ENCODE measurements at places on chromosomes 3 and 15.

- DNase-seq: no peak
Measured at GRCh38 chr3:179991104-179991503, 45.6 kb downstream of the PEX5L start.

- DNase-seq: no peak
Measured at GRCh38 chr3:195731356-195731905, 10.7 kb downstream of the MUC20 start.

GRCh38 chr3:2714834-2715233 lies 395.3 kb downstream of the IL5RA start:
- DNase-seq: no peak

DNA sequence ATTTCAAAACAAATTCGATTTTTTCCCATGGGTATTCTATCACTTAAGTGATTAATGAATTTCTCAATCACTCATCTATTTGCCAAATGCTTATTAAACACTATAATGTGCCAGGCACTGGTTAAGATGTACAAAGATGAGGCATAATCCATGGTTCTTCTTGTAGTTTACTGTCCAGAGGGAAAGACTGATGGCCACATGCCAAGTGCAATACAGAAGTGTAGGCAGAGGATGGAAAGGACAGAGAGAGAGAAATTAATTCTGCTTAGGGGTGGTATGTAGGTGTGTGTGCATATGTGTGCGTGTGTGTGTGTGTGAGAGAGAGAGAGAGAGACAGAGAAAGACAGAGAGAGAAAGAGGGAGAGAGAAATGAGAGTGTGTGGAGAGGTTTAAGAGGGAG lies 120.8 kb upstream of the CCNL1 start:
- DNase-seq: no peak

GRCh38 chr3:6965881-6966280 lies 105.0 kb downstream of the GRM7 start:
- no peak for DNase-seq

- DNase-seq: no peak
Measured at GRCh38 chr3:131922356-131922755, 112.5 kb downstream of the CPNE4 start.

- DNase-seq: no peak
Measured at GRCh38 chr3:27554706-27555105, 70.5 kb upstream of the SLC4A7 start.

GRCh38 chr15:69818529-69818928 lies 279.2 kb downstream of the TLE3 start:
- DNase-seq: no peak

DNA sequence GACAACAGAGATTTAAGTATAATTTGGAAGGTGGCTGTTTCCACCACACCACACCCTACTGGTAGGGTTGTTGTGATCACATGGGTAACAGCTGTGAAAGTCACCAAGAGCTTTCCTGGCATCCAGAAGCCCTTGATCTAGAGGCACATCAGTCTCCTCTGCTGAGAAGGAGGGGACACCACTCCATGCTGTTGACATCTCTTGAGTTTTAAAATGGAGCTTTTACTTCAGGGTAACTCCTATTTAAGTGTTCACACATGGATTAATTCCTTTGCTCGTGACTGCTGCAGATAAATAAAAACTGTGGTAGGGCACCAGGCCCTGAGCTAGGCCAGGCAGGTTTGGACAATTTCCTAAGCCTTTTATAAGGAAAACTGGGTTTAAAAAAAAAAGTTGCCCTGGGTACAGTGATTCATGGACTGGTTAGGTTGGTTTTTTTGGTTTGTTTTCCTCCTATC lies 7.5 kb downstream of the EXOSC7 start:
- no peak for DNase-seq

DNA sequence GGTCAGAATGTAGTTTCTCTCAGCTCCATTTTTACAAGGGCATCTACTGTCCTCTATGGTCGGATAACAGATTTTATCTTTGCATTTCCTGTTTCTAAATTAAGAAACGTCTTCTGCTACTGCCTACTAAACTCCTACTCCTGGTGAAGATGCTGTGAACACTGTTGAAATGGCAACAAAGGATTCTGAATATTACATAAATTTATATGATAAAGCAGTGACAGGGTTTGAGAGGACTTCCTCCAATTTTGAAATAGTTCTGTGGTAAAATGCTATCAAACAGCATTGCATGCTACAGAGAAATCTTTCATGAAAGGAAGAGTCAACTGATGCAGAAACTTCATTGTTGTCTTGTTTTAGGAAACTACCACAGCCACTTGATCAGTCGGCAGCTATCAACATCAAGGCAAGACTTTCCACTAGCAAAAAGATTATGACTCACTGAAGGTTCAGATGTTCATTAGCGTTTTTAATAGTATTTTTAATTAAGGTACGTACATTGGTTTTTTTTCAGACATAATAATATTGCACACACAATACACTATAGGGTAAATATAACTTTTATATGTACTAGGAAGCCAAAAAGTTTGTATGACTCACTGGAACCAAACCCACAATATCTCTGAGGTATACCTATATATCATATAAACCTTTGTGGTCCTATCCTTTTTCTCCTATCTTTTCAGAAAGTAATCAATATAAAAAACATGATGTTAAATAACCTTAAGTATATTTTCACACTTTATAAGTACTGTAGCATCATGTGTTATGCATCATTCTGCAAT lies 156.1 kb downstream of the STAG1 start:
- DNase-seq: no peak

DNA sequence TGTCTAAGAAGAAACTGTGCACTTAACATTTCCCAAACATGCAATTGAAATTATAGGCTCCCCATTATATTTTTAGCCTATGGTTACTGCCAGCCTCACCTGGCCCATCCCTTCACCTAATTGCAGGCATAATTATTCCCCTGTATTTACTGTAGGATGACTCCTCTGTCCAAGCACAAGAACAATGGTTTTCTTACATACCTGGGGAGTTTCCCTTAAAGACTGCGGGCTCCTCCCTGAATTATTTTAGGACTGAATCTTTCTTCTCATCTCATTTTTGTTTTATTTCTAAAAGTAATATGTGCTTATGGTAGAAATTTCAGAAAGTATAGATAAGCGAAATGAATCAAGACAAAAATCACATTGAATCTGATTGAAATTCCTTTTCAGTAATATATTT lies 11.4 kb downstream of the TM4SF1 start:
- no peak for DNase-seq

- DNase-seq: no peak
Measured at GRCh38 chr3:37861620-37862041, at the start of gene CTDSPL. Gene CTDSPL (plus strand): TSS chr3:37861880. CDS start chr3:37862200, 320 bp downstream.

- no peak for DNase-seq
Measured at GRCh38 chr3:27976933-27977332, 254.8 kb upstream of the EOMES start.

DNA sequence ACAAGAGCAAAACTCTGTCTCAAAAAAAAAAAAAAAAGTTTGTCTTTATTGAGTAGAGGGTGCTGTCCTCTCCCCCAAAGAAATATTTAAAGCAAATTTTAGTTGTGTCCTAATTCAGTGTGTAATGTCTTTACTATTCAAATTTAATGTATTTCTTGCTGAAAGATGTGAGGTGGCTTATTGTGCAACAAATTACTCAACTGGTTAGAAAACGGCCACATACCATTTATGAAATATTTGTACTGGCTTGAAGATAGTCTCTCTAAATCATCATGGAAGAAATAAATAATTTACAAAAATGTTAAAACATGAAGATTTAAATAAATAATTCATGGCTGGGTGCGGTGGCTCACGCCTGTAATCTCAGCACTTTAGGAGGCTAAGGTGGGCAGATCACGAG lies 63.0 kb downstream of the SLTM start:
- DNase-seq: no peak

GRCh38 chr15:97014001-97014400 lies 683.5 kb downstream of the NR2F2 start:
- no peak for DNase-seq

DNA sequence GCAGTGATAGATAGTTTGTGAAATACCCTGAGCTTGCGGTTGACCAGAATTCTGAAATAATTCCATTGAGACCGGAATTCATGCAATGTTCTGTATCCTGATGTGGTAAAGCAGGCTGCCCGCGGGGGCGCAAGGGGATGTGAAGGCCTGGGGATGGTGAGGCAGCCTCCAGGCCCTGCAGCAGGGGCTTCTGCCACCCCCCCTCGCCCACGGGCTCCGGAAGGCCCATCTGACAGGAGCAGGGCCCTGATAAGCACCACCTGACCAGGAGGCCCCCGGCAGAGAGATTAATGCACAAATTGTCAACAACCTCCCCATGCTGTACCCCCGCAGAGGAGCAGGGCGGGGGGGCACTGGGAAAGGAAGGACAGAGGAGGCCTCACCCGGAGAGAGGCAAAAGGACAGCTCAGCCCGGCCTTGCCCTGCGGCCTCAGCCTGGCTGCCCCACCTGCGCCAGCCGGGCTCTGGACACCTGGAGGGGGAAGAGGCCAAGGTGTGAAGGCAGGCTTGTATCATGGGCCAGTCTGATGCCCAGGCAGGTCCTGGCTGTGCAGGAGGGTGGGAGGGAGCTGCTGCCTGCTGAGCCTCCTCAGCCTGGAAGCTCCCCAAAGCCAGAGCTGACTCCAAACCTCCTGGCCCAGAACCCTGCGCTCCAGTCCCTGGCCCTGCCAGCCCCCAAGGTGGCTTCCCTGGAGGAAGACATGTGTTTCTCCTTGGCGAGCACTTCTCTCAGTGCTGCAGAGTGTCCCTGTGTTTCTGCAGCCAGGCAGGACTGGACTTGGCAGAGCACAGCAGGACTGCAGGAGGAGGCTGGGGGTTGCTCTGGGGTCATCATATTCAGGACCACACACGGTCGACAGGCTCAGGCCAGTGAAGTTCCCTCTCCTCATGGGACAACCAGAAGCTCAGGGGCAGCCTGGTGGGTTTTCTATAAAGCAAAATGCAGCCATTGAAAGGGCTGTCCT lies 46.5 kb downstream of the RPN1 start:
- DNase-seq: peak; percentile 32

GRCh38 chr3:54326951-54327350 lies 204.6 kb downstream of the CACNA2D3 start:
- no peak for DNase-seq

DNA sequence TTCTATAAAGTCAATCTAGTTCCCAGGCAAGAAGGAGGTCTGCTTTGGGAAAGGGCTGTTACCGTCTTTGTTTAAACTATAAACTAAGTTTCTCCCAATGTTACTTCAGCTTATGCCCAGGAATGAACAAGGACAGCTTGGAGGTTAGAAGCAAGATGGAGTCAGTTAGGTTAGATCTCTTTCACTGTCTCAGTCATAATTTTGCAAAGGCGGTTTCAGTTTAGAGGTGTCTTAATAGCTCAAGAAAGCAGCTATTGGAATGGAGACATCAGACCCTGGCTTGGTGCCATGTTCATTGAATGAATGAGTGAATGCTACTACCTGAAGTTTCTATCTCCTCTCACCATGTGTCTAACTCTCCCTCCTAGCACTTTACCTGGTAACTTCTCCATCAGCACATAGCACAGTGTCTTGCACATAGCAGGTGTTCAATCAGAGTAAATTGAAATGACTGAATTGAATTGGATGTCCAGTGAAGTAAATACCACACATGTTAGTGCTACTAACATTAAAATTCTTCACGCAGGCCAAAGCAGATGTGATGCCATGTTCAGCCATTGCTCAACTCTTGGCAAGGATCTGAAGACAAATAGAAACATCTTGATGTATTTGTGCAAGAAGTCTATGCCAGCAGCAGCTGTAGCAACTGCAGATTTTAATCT lies 28.2 kb downstream of the CLEC3B start:
- no peak for DNase-seq

DNA sequence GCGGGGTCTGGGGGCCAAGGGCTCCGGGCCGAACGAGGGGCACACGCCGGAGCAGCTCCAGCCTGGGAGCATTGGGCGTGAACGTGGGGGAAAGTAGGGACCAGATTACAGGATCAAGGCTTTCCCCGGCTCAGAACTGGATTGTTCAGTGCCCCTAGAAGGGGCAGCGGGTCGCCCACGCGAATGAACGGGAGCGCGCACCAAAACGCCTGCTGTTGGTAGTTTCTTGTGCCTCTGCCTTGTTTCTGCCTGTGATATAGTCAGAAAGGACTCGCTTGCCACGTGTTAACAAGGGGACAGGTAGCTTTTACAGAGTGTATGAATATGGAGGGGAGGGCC lies 1.1 kb downstream of the CASR start:
- no peak for DNase-seq

- no peak for DNase-seq
Measured at GRCh38 chr3:52172262-52172757, 18.1 kb upstream of the POC1A start.

DNA sequence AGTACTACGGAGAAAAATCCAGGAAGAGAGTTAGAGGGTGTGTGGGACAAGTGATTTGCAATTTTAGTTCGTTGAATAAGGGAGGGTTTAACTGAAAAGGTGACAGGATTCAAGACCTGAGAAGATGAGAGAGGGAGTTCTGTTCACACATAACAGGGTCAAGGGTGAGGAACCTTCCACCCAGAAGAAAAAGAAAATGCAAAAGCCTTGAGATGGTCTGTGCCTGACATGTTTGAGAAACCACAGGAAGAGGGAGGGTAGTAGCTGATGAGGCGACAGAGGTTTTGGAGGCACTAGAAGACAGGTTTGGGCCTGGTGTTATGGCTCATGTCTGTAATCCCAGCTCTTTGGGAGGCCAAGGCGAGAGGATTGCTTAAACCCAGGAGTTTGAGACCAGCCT lies 591 bp upstream of the SLC25A20 start:
- no peak for DNase-seq

DNA sequence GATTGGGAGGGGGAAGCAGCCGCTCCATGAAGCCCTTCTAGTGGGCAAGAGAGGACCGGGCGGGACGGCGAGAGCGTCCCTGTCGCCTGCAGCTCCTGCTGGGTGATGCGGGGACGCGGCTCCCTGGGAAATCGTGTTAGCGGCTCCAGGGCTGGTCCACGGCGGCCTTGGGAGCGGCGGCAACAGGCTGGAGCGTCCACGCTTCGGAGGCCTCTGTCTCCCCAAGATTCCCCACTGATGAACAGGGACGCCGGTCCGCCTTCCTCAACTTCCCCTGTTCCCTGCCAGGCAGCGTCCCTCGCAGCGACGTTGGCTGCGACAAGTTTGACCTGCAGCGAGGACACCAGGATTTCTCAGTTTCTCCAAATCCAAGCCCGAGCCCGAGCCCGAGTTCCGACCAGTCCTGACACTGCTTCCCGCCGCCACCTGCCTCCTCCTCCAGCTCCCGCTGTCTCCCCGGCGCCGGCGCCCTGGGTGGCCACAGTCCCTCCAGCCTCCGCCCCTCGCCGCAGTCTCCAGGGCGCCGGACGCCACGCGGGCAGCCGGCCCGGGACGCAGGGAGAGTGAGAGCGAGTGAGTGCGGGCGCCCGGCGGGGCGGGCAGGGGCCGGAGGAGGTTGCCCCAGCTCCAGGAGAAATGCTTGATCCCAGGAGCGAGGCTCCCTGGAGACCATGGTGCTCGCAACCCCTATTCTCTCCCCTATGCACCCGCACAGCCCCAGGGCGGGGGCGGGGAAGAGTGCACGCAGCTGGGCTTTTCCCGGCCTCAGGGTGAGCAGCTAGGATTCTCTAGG lies 78.1 kb upstream of the RNF7 start:
- DNase-seq: peak; percentile 36

DNA sequence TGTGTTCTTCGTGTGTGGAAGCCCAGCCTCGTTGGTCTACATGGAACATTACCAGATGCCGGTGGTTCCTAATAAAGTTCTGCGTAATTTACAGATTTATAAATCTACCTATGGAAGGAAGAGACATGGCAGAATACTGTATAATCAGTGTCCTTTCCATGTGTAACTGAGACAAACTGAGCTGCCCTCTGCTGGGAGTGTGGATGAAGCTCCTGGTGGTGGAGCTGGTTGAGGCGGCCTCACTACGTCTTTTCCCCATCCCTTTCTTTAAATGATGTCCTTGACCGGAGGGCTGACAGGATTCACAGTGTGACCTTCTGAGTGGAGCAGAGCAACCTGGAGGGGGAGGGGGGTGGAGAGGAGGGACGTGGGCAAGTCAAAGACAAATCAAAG lies 267.0 kb upstream of the CHRM5 start:
- DNase-seq: no peak

All from colonic mucosa (tissue), 4 donors.